ENCODE measurements at places on chromosomes 2 and 18.

- DNase-seq, result no peak
Observed at GRCh38 chr2:1676091-1676912, 68.0 kb downstream of the PXDN start.

DNA sequence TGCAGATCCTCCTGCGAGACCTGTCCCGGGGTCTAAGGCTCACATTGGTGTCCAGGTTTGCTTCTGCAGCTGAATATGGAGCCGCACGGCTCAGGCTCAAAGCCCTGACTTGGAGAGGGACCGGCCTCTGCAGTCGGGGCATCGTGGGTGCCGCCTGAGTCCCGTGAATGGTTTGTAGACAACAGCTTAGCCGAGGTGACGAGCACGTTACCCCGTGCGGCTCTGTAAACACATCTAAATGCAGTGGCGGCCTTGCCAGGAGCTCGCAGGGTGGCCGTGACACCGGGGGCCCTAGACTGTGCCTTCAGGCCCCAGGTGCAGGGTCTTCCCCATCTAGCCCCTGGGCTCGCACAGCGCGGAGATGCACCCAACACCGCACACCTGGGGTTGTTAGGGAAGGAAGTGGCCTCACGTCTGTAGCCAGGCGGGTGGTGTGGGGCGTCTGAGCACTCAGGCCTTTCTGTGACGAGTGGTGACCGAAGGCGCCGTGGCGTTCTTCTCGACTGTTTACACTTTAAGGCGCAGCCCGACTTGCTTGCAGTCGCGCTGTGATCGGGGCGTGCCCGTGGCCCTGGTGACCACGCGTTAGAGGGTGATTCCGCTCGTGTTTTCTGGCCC lies 91.6 kb downstream of the NFATC1 start:
- no peak for DNase-seq

DNA sequence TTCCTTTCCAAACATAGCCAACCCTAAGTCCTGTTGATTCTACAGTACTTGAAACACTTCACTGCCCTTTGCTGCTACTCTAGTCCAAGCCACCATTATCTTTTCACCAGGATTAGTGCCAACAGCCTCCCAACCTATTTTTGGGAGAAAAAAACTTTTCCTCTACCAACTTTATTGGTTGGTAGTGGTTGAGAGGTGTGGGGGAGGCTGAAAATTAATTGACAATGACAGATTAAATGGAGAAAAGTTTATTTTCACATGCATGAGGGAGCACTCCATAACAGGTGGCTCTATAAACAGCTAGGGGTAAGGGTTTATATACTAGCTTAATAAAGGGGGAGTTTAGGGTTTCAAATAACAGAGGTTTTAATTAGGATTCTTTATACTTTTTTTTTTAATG lies 37.8 kb upstream of the ITPRID2 start:
- no peak for DNase-seq

- no peak for DNase-seq
Observed at GRCh38 chr2:145930318-145930717, 1410.4 kb upstream of the ZEB2 start.

- DNase-seq, result no peak
Observed at GRCh38 chr2:187569042-187569441, 14.8 kb upstream of the TFPI start.

DNA sequence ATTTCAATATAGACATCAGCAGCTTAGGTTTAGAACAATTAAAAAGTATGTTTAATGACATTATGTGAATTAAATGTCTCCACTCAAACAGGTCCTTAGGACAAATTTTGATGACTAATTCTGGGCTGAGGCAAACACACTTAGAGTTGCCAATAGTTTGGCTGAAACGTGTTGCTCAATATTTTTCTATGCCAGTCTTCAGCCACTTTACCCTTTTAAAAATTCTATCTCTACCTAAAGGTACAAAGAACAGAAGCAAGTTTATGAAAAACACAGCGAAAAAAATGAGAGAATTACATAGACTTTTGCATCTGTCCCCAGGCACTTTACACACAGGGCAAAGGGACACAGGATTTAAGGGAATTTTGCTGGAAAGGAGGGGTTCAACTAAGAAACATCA lies 4.5 kb downstream of the IDH1 start:
- no peak for DNase-seq

DNA sequence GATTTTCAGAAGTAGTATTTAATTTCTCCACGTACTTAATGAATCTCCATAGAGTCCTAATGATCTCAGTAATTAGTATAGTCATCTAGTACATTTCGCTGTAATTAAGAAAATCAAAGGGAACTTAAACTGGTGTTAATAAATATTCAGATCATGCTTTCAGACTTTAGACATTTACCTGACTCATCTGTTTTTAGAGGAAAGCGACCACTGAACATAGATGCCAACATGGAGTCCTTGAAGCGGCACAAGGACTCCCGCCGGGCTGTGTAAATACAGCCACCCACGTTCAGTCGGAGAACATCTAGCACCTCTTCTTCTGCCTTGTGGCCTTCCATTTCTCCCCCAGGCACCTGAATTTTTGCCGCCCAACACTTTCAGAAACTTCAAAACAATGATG lies 3.2 kb downstream of the KCTD18 start:
- no peak for DNase-seq

DNA sequence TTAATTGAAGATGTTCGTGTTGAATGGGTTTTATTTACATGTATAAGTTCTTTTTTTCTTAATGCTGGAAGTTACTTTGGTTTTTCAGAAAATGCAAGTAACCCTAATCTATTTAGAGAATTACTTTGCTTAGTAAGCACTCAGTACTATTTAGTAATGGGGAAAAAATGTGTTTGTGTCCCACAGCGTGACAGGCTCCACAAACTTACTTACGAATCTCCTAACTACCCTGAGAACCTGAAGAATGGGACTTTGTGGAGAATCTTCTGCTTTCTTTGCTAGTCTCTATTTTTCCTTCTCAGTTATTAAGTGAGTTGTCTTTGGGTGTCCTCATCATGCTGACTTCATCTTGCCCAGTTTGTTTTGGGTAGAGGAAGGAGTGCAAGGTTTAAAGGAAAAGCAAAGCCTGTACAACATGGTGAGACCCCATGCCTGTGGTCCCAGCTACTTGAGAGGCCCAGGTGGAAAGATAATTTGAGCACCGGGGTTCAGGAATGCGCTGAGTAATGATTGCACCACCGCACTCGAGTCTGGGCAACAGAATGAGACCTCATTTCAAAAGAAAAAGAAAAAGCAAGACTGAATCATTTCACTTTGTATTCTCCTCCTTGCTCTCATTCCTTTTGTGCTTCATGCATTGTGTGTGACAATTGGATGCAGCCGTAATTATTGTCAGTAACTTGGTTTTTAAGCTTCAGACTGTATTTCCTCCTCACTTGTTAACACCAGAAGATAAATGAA lies 10.2 kb downstream of the NEDD4L start:
- no peak for DNase-seq

DNA sequence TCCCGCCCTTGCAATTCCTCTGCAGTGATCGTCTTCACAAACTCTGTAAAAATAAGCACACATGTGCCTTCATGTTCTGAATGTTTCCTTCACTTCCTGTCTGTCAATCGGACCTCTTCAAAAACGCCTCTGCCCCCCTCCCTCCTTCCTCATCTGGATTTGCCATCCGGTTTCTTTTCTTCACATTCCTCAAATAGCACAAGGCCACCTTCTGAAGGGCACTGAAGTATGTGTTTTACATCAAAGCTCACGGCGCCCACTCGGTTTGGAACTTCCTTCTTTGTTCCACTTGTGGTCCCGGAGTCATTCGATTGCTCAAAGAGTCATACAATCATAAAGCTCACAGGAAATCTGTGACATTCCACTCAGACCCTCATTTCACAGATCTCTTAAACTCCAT lies 758.1 kb upstream of the SALL3 start:
- no peak for DNase-seq

GRCh38 chr2:116319001-116319400 lies 1495.5 kb upstream of the DDX18 start:
- DNase-seq, result no peak

GRCh38 chr2:82257796-82258555 lies 1953.4 kb upstream of the LRRTM1 start:
- no peak for DNase-seq

- no peak for DNase-seq
Observed at GRCh38 chr2:55416786-55417568, 2.7 kb downstream of the CCDC88A start.

DNA sequence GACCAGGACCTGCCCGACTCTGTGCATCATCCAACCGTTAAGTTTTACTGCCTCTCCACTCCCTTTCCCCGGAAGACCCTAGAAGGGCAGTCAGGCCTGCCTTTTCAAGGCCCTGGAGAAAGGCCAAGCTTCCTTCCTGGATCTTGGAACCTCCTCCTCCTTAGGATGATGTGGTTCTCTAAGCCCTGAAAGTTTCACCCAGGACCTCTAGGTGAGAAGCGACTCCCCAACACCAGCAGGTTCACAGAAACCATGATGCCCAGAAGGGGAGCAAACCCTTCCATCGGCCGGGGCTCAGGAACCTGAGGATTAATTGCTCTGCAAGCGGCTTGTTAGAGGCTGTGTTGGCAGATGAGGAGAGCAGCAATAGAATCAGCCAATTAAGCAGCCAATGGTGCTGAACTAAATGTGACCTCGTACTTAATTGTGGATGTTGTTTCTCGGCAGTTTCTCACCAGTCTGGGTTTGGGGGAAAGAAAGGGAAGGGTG lies 94.2 kb upstream of the FZD7 start:
- no peak for DNase-seq

GRCh38 chr2:69943843-69944525 lies 17.4 kb downstream of the ASPRV1 start:
- DNase-seq, result no peak

- peak; percentile 4 for DNase-seq
Observed at GRCh38 chr2:170155022-170155722, 22.8 kb upstream of the MYO3B start.

DNA sequence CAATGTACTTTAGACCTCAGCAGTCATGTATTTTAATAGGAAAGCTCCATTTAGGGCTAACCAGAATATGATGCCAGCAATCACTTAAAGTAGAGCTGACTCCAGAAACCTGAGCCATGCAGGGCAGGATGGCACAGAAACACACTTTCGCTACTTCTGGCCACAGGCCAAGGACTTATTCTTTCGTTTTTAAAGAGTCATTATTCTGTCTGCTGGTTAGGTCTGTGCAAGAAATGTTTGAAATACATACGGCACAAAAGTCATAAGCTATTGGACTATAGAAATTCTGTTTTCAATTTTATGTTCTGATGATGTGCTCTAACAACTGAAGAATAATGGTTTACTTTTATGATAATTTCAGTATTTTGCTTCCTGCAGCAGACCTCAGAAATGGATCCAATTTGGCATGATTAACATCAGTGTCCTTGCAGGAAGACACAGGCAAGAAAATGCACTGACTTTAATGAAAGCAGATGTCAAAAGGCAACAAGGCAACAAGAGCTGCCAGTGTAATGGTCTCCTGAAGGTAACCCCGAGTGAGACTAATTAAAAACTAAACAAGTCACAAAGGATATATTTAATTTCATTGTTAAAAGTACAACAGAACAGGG lies 114.4 kb upstream of the CHRNA1 start:
- peak; percentile 42 for DNase-seq

DNA sequence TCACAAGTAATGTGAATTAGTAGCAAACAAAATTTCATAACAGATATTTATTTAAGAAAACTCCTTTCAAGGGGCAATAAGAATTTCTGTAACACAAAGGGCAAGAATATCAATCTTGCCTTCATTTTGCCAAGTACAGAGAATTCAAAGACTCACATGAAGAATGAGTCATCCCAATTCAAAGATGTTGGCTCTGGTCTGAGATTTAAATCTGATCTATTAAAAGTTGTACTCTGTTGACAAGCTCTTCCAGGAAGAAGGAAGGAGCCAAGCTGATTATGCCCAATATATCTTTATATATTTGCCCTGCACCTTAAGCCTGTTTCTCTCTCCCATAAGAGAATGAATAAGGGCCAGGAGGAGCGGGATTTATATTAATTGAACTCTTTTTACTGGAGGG lies 55.9 kb upstream of the RPE start:
- no peak for DNase-seq

DNA sequence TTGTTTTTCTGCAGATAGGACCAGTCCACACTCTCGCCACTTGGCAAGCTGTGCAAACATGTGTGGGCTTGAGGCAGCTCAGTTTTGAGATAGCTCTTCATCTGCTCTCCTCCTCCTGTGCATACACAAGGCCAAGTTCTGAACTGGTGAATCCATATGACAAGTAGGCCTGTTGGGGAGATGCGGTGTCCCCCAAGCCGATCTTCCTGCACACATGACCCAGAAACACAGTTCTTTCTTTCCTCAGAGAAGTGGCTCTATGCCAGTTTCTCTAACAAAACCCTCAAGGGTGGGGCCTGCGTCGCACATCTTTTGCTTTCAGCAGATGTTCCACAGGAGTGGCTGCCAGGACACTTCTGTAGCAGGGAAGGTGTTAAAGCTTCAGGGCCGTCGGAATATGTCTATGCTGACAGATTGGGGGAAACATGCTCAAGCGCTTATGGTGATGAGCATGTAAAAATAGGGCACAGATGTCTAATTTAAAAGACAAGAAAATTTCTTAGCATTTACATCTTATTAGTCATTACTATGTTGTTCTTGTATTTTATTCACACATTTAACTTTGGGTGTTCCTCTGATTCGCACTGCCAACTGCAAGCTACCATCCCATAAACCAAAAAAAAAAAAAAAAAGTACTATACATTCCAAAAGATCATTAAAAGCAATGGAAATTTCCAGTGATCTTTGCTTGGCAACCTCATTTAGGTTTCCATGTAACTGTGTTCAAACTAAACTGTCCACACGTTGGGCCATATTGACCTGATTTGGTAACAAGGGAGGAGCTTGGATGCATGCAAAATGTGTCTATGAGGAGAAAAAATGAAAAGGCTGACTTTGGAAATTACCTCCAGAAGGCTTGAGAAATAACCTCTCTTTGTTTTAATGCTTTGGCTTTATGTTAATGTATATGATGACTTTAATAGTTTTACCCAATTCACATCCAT lies 1055.5 kb upstream of the KLHL29 start:
- DNase-seq, result no peak

DNA sequence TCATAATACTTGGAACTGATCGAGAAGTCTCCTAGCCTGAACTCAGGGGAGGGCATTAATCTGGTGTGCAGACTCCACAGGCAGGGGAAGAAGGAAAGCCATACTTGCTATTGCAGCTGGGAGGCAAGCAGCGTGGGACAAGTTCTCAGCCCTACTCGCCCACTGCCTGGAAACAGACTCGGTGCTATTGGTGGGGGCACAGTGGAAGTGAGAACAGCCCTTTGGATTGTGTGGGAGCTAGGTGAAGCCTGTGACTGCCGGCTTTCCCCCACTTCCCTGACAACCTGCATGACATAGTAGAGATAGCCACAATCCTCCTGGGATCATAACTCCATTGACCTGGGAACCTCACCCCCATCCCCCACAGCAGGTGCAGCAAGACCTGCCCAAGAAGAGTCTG lies 301.3 kb downstream of the RIT2 start:
- no peak for DNase-seq

Measured in NCI-H2081 (cell line).